ENCODE measurements at places on chromosomes 3 and 15. TPM values are rescaled to one million over a fixed set of nuclear protein-coding genes. Genes with fewer than 3 reads are reported as not detected.

GRCh38 chr3:52277071-52277964 lies 1.1 kb downstream of the WDR82 start:
- peak overlapping the region; percentile 98 for H3K27ac ChIP-seq
- H3K4me3 ChIP-seq: peak overlapping the region; percentile 79
- H3K27me3 ChIP-seq: no peaks in the 10 kb centered on the region
- peak; percentile 81 for DNase-seq
- no peaks in the 10 kb centered on the region for H3K36me3 ChIP-seq

GRCh38 chr3:79534727-79535126 lies 233.1 kb downstream of the ROBO1 start:
- H3K4me3 ChIP-seq: no peak overlapping the region
- no peaks in the 10 kb centered on the region for H3K4me1 ChIP-seq
- DNase-seq: no peak
- H3K27ac ChIP-seq: no peak overlapping the region
- H3K36me3 ChIP-seq: no peaks in the 10 kb centered on the region

- H3K27ac ChIP-seq: no peak overlapping the region
- DNase-seq: no peak
- H3K36me3 ChIP-seq: no peaks in the 10 kb centered on the region
- no peaks in the 10 kb centered on the region for H3K4me1 ChIP-seq
- no peaks in the 10 kb centered on the region for H3K27me3 ChIP-seq
These were observed 29.1 kb upstream of the ST6GAL1 start for GRCh38 chr3:186901135-186901734.

DNA sequence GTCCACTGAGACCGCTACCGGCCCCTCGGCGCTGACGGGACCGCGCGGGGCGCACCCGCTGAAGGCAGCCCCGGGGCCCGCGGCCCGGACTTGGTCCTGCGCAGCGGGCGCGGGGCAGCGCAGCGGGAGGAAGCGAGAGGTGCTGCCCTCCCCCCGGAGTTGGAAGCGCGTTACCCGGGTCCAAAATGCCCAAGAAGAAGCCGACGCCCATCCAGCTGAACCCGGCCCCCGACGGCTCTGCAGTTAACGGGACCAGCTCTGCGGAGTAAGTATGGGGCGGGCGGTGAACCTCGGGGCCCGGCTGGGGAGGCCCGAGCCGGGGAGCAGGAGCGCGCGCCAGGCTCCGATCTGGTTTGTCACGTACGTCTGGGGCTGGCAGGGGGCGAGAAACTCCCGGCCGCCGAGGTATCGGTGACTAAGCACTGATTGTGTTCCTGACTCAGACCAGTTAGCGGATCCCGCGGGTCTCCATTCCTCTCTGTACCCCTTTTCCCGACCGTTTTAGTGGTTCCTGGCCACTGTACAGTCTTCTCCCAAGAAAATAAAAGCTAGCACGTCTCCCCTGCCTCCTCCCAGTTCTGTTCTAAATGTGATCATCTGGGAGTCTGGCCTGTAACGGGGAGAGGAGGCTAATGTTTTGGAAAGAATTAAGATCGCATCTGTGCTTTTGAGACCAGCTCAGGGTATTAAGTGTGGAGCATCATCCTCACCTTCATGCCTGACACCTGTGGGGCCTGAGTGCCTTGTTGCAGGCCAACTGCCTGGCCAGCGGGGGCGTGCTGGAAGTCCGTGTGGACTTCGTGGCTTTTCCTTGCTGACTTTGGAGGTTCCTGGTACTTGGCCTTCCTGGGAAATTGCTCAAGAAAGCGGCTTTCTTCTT lies 691 bp downstream of the MAP2K1 start:
- H3K36me3 ChIP-seq: no peaks in the 10 kb centered on the region
- peak overlapping the region; percentile 76 for H3K4me3 ChIP-seq
- H3K4me1 ChIP-seq: peaks cover 4% of the 10 kb centered on the region
- peak overlapping the region; percentile 92 for H3K27ac ChIP-seq
- peak; percentile 61 for DNase-seq
- H3K27me3 ChIP-seq: no peaks in the 10 kb centered on the region

DNA sequence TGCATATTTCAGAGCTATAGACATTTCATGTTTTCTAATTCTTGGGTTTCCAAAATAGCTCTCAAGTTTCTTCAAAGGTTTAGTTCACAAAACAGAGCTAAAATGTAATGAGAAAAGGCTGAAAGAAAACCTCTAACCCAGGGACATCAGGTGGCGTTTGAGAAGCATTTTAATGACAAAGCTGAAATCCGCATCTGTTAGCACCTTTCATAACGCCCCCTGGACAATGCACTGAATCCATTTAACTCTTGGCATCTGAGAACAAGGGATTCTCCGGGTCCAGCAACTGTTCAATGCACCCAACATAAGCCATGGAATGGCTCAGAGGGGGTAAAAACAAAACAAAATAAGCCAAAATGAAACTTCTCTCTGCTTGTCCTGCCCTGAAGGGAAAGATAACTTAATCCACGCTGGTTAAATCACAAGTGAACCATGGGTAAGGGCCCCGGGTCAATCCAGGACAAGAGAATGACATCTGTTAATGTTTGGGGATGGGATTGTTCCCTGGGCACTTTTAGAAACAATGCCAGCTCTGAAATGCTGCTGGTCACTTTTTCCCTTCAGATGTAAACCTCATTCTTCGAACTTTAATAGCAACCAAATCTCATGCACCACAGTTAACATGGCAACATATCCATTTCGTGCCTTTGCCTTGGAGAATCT lies 466.2 kb upstream of the ADAMTS9 start:
- H3K4me3 ChIP-seq: no peak overlapping the region
- no peak for DNase-seq
- no peaks in the 10 kb centered on the region for H3K27me3 ChIP-seq
- H3K27ac ChIP-seq: no peak overlapping the region

GRCh38 chr3:197793247-197793646 lies 2.2 kb downstream of the LRCH3 start:
- H3K27me3 ChIP-seq: no peaks in the 10 kb centered on the region
- no peak for DNase-seq
- no peaks in the 10 kb centered on the region for H3K36me3 ChIP-seq

- no peaks in the 10 kb centered on the region for H3K27me3 ChIP-seq
- no peak overlapping the region for H3K27ac ChIP-seq
- no peak overlapping the region for H3K4me3 ChIP-seq
- peaks cover 13% of the 10 kb centered on the region for H3K4me1 ChIP-seq
These were observed 9.8 kb downstream of the NBEAL2 start for GRCh38 chr3:46989146-46989810.

DNA sequence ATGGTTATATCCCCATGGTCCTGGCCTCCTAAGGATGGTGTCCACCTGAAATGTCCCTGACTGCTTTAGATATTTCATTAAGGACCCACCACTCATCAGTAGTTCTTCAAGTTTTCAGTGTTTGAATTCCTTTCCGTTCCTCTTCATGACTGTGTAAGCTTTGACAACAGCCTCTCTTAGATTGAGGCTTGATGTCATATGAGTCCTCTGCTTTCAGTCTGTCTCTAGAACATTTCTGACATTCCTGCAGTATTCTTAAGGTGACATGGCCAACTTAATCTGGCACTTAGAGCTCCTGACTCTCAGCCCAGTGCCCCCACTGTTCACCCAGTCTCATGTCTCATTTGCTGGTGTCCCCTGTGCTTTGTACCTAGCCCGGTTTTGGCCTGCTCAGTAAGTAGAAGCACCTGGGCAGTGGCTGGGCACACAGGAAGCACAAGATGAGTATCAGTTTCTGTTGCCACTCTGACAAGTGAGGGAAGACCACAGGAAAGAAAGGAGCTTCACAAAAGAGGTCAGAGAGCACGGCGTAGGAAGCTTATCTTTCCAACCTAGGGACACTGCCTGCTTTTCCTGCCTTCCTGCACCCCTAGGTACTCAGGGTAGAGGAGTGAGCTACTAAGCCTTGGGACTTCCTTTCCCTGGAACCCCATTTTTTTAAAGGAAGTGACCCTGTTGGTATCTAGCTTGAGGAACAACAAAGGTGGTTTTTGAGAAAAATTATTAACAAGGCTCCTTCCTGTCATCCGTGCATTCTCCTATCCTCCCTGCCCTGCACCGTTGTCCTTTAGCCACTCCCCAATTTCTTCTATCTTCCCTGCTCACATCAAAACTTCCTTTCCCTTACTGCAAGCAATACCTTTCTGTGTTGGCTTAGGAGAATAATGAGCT lies 103.1 kb downstream of the KLHL25 start:
- H3K4me3 ChIP-seq: no peak overlapping the region
- H3K4me1 ChIP-seq: peaks cover 3% of the 10 kb centered on the region
- H3K36me3 ChIP-seq: peaks cover 4% of the 10 kb centered on the region
- no peak for DNase-seq
- no peaks in the 10 kb centered on the region for H3K27me3 ChIP-seq

DNA sequence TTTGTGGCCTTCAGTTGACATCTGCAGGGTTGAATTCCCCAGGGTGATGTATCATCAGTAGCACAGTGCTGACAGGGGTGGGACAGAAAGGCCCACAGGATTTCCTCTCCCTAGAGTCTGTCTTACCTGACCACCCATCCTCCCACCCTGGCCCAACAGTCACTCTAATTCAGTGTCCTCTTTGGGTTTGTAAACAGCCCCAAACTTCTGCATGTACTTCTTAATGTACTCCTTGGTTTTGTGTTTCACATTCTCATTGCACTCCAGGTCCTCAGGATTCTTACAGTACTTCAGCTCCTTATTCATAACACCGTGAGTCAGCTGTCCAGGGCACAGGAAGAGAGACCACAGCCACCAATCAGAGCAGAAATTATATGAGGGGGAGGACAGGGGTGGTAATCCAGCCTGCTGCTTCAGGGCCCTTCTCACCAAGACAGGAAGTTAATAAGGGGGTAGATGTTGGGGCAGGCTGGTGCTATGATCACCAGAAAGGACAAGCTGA lies 37.5 kb downstream of the NBEAL2 start:
- H3K4me1 ChIP-seq: no peaks in the 10 kb centered on the region
- H3K36me3 ChIP-seq: peaks cover 6% of the 10 kb centered on the region
- no peak for DNase-seq
- no peak overlapping the region for H3K27ac ChIP-seq
- H3K27me3 ChIP-seq: no peaks in the 10 kb centered on the region

GRCh38 chr3:181134873-181135272 lies 145.3 kb upstream of the DNAJC19 start:
- no peak for DNase-seq
- no peaks in the 10 kb centered on the region for H3K4me1 ChIP-seq
- H3K4me3 ChIP-seq: no peak overlapping the region
- no peaks in the 10 kb centered on the region for H3K36me3 ChIP-seq

- H3K36me3 ChIP-seq: no peaks in the 10 kb centered on the region
- DNase-seq: no peak
- no peak overlapping the region for H3K4me3 ChIP-seq
- H3K27ac ChIP-seq: no peak overlapping the region
These were observed 140.3 kb upstream of the SEMA6D start for GRCh38 chr15:47577000-47577399.

- H3K4me1 ChIP-seq: peaks cover 4% of the 10 kb centered on the region
- no peaks in the 10 kb centered on the region for H3K27me3 ChIP-seq
- DNase-seq: no peak
- H3K27ac ChIP-seq: no peak overlapping the region
- no peaks in the 10 kb centered on the region for H3K36me3 ChIP-seq
These were observed 65.8 kb downstream of the PDE8A start for GRCh38 chr15:85047271-85047948.

- no peak for DNase-seq
- H3K36me3 ChIP-seq: no peaks in the 10 kb centered on the region
- no peak overlapping the region for H3K27ac ChIP-seq
- H3K27me3 ChIP-seq: no peaks in the 10 kb centered on the region
- no peaks in the 10 kb centered on the region for H3K4me1 ChIP-seq
These were observed 16.6 kb downstream of the CAPN3 start for GRCh38 chr15:42375941-42376340.

DNA sequence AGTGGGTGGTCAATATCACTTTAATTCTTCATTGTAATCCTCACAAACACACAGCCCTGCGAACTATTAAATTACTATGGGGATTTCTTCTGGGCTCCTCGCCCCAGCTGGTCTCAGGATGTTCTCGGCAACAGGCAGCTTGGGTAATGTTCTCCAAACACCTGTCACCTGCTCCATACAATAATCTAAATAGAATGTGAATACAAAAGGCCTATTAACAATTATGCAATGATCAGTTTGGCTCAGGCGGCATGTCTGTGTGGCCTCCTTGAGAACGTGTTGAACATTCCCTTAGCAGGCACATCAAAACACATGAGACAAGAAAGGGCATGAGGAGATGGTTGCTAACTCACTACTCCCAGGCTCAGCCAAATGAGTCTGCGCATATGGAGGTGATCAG lies 158.6 kb upstream of the KBTBD8 start:
- H3K36me3 ChIP-seq: no peaks in the 10 kb centered on the region
- DNase-seq: no peak
- H3K4me1 ChIP-seq: no peaks in the 10 kb centered on the region
- H3K27ac ChIP-seq: no peak overlapping the region

DNA sequence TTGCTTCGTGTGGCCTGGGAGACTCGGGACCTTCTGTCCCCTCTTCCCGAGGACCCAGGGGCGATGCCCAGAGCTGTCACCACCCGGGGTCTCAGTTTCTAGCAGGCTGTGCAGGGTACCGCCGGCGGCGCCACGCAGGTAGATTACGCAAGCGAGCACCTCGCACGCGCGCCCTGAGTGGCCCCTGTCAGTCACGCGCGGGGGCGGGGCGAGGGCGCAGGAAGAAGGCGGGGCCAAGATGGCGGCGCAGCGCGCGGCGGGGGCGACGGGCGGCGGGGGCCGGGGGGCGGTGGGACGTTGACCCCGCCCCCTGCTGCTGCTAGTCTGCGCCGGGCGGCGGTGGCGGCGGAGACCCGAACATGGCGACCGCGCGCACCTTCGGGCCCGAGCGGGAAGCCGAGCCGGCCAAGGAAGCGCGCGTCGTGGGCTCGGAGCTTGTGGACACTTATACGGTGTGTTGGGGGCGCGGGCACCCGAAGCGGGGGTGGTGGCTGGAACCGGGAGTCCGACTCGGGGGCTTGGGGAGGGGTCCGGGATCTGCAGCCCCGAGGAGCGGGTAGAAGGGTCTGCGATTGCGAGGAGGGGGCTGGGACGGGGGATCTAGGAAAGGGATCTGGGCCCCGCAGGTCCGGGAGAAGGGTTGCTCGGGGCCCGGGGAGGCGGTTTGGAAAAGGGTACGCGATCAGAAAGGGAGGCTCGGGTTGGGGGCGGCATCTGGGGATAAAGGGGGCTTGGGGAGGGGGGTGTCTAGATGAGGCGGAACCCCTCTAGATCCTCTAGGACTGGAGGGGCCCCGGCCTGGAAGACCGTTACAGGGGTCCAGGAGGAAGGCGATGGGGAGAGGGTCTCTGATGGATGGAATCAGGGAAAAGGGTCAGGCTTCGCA lies at the start of gene NISCH:
Gene NISCH, plus strand, starts transcription at position 322 of the 886 bp plus-strand sequence. Its CDS starts 38 bp downstream, at position 360.
- no peaks in the 10 kb centered on the region for H3K36me3 ChIP-seq
- H3K27me3 ChIP-seq: no peaks in the 10 kb centered on the region
- peak within 1 kb of the TSS; percentile 79 for H3K4me3 ChIP-seq
- H3K4me1 ChIP-seq: peaks cover 5% of the 10 kb centered on the region

Gene A4GNT
- not detected for total RNA-seq

Gene SH2D7
- 1.6 TPM for total RNA-seq

Gene SOX14
- not detected for total RNA-seq

Gene FBXW12
- not detected for total RNA-seq

Gene ACOX2
- 22.4 TPM for total RNA-seq

Gene GADL1
- total RNA-seq: not detected

Gene BLOC1S6
- total RNA-seq: 31.9 TPM

Gene KIF15
- total RNA-seq: 5.9 TPM

Measured in colonic mucosa (tissue), 4 donors.